Right cardiac atrium (tissue), 5 donors: ENCODE measurements at places on chromosomes 4 and X. TPM values are rescaled to one million over a fixed set of nuclear protein-coding genes. Genes with fewer than 3 reads are reported as not detected.

- DNase-seq: no peak
These were observed 60.5 kb downstream of the NHS start for GRCh38 chrX:17435476-17435875.

Gene MAGEE2
- 0.40 TPM for total RNA-seq

DNA sequence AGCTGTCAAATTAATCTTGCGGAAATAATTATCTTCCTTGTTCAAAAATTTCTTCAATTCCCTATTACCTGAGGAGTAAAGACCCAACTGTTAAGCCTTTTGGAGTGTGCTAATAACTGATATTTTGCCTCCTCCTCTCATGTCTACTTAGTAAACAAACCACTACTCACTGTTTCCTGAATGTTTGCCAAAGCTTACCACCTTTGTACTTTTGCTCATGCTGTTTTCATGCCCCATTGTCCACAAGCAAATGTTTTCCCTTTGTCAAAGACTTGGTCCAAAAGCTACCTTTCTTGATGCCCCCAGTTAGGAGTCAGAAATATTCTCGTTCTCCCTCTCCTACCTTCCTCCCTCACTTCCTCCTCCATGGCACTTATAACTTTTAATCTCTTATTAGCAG lies 226.1 kb downstream of the ENOX2 start:
- DNase-seq: no peak

Gene SLC10A3
- total RNA-seq: 16.4 TPM

Gene PCDH18
- total RNA-seq: 3.6 TPM

Gene ASMT
- total RNA-seq: not detected

Gene RHOXF2B
- not detected for total RNA-seq

DNA sequence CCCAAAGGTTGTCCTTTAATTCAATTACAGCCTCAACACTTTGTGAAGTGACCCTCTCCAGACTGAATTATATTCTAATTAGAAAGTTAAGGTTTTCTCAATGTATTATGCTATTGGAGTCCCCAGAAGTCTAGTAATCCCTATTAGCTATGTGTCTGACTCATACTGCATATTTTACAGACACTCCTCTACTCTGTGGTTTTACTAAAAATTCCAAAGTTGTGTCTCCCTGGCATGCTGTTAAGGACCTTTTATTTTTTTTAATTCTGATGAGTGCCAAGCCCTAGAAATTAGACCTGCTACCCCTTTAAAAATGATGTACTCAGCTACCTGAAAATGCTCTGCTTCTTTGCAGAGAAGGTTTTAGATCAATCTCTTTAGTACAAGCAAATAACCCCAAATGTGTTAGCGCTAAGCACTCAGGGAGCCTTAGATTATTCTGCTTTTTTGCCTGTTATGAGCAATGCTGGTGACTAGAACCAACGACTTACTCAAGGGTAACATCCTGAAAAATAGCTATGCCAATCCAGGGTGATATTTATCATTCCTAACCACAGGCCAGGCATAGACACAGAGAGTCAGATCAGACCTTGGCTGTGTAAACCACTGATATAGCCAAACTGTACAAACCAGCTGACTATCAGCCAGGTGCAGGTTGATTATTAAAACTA lies 26.1 kb upstream of the CXCL13 start:
- no peak for DNase-seq

DNA sequence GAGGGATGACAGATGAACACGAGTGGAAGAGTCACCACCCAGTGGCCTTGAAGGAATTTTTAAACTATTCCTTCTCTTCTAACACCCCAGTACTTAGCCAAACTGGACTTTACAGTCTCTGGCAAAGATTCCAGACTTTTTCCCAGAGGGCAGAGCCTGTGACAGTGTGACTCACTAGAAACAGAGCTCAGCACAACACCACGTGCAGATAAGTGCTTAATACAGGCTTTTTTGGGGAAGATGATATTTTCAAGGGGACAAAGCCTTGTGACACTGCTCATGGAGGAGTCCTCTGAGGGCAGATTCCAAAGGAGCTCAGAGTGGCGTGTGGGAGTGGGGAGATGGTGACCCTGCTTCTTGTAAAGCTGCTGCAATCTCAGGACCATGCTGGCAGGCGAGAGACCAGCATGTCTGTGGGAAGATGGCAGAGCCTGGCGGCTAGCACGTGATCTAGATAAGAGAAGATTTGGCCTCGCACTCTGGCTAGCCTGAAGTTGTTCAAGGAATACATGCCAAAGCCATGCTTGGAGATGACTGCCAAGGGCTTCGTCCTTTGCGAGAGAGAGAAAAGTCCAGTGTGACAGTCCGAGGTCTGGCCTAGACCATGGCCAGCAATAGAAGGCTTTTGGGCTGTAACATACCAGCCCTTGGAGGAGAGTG lies 2.4 kb downstream of the RAB33A start:
- DNase-seq: peak; percentile 64

GRCh38 chr4:98929341-98930267 lies 671 bp upstream of the EIF4E start:
- peak; percentile 80 for DNase-seq

DNA sequence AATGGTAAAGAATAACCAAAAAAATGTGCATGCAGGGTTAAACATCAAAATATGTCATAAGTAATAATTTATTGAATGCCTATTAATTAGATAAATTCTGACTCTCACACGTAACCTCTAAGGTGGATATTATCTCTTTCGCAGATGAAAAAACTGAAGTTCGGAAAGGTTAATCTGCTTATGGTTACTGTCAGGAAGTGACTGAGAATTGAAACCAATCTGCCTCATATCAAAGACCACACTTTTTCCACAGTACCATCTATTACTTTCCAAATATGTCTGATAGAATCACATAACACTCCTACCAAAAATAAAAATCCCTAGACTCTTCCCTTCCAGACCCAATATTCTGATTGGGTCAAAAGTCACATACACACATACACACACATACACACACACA lies 6.2 kb downstream of the CHIC2 start:
- DNase-seq: no peak

Gene SLIT2
- total RNA-seq: 13.8 TPM

DNA sequence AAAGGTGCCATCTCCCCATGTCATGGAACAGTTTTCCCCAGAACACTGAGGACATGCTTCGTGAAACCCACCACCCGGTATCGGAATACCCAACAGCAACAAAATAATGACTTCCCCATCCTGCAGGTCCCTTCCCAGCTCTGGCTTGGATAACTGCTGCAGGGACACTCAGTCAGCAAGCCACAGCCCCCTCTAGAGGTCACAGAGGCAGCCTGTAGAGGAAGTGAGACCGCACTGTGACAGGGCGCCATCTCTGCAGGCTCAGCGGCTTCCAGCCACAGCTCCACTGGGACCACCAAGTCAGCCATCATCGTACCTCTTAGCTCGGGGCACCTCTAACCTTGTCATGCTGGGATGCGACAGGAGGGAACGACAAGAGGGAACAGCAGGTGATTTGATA lies 315.9 kb downstream of the LDB2 start:
- no peak for DNase-seq

Gene DUSP21
- total RNA-seq: not detected

GRCh38 chr4:108029016-108029720 lies 39.5 kb downstream of the HADH start:
- DNase-seq: no peak

- DNase-seq: no peak
These were observed 292.8 kb upstream of the ARSJ start for GRCh38 chr4:114272226-114272625.

Gene FOXR2
- total RNA-seq: not detected

Gene C4orf51
- not detected for total RNA-seq

Gene CAPN6
- total RNA-seq: not detected

DNA sequence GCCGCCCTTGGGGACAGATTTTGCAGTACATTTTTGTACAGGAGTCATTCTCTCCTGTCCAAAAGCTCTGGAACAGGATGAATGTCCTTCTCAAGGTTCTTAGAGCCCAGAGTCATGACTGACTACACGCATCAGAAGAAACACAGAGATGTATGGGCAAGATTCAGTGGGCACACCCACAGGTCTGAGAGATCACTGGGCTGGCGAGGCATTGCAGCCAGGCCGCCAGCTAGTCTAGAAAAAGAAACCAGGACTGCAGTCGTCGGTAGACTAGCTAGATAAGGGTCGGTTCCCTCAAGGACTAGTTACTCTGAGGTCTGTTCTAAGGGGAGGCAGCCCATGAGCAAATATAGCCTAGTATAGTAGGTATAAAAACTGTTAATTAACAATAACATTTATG lies 19.8 kb downstream of the GBA3 start:
- no peak for DNase-seq
